ENCODE measurements at places on chromosomes 2 and 18.

DNA sequence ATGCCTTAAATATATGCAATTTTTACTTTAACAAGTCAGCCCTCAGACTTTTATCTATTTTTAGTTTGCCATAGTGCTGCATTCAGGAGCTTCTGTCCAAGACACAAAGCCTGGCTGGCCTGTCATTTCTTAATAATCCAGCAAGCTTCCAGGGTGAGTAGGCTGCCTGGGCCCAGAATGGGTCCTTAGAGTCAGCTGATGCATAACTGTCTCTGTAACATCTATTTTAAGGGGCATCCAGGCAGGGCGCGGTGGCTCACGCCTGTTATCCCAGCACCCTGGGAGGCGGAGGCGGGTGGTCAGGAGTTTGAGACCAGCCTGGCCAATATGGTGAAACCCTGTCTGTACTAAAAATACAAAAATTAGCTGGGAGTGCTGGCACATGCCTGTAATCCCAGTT is 11.8 kb upstream of the GNLY start:
- peak; percentile 24 for DNase-seq

GRCh38 chr2:193542762-193543161 is 1348.0 kb upstream of the TMEFF2 start:
- DNase-seq: no peak

GRCh38 chr2:158359846-158360245 is 96.7 kb downstream of the CCDC148 start:
- no peak for DNase-seq

- DNase-seq: no peak
These were observed 98.0 kb downstream of the CAMKMT start for GRCh38 chr2:44459739-44460138.

DNA sequence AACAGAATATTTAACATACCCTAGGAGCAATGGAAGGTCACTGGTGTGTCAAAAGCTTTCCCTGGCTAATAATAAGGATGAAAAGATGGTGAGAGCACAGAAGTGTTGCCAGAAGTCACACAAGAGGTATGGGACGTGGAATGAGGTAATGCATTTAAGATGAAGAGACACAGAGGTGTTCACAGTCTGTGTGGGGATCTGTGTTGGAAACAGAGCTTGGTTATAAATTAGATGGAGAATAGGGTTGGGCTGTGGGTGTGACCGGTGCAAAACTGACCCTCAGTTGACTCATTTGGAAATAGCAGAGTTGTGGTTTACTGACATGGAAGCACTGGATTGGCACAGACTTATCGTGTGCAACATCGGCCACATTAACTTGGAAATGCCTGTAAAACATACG is 372.5 kb downstream of the SATB2 start:
- no peak for DNase-seq

DNA sequence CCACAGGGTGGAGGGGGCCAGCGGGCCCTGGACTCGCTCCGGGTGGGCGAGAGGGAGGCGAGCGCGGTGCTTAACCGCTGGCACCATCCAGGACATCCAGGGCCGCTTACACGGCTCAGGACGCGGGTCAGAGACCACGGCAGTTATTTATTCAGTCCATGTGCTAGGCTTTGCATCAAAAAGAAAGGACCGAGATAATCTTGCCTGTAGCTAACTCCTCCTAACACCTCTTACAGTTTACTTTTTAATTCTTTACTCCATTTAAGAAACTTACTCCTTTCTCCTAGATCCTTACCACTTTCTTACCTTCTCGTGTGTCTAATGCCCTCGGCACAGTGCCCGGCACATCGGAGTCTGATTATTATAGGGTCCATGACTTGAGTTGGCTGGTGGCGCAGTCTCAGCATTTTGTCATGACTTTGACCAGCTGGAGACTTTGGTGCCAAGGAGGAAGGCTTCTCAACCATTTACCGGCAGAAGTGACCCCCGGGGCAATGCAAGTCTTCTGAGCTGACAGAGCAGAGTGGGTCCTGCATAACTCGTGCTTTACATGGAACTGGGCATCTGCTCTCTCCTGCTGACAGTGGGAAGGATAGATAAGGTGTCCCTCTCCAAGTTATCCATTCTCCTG is 503 bp downstream of the ANXA4 start:
- no peak for DNase-seq

DNA sequence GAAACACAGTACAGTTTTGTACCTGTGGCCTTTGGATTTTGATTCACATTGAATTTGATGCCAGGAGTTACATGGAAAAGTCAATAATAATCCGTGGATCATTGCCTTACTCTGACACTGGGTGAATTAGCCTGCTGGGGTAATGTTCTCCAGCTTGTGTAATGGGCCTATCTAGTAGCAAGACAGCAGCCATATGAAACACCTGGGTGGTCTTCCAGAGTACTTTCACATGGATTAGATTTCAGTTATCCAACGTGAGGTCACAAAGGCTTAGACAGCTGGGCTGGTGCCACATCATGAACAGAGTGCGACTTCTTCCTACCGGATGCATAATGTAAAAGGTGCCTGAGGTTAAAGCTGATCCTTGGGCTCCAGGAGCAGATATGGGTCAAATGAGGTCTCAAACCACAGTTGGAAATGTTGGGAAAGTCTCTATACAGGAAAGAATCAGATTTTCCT is 486.8 kb downstream of the PARD3B start:
- no peak for DNase-seq

DNA sequence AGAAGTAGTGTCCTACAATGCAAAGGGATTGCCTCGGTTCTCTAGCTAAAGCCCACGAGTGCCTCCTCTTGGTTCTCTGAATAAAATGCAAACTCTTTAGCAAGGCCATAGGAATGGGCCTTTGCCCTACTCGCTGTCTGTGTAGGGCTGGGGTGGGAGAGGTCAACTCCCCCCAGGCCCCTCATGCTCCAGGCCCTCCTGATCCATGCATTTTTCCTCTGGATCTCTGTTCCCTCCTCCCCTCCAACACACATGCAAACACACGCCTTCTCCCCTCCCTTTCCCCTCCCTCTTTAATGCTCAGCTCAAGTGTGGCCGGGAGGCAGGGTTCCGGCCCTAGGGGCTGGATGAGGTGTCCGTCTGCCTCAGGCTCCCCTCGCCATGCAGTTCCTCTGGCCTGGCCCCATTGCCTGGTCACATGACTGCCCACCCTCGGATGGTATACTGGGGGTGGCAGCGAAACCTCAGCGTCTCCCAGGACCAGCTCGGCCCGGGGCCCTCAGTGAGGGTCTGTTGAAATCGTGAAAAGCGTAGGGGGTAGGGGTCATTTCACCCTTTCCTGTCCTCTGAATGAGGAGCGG is 14.9 kb upstream of the KLF11 start:
- no peak for DNase-seq

GRCh38 chr2:10909050-10909995 is 2.4 kb upstream of the KCNF1 start:
- no peak for DNase-seq

- no peak for DNase-seq
These were observed 9.9 kb upstream of the WNT6 start for GRCh38 chr2:218849721-218850120.

GRCh38 chr2:101728865-101729264 is 31.4 kb downstream of the MAP4K4 start:
- no peak for DNase-seq

- DNase-seq: peak; percentile 44
These were observed 160.9 kb downstream of the ZEB2 start for GRCh38 chr2:144358979-144359541.

DNA sequence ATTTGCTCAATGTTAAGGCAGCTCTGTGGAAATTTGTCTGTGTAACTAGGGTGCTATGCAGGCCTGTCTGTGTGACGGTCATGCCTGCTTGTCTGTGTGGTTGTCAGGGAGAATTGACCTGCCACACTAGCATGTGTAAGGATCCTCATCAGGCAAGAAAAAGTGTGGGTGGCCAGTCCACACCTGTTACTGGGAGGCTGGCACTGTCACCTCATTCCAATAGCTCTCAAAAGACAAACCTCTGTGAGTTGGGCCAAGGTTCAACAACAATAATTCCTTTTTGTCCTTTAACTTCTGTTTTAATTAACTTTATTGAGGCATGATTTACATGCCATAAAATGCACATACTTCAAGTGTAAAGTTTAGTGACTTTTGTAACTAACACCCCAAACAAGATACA is 4.2 kb upstream of the MARCO start:
- no peak for DNase-seq

- DNase-seq: no peak
These were observed 789.7 kb upstream of the SLC39A10 start for GRCh38 chr2:194867328-194867727.

DNA sequence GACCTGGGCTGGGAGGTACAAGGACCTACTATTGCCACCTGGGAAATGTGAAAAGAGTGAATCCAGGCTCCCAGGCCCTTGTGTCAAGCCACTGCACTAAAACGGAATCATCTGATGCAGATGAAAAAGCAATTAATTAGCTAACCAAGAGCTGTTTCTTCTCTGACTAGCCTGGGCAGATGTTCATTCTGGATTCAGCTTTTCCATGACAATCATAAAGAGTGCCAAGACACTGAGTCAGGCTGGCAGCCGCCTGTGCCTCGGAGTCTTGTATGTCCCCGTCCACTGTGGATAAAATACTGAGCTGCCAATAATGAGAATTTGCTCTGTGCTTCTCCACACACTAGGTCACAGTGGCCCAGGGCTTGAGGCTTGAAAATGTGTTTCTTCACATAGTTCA is 21.7 kb upstream of the LCLAT1 start:
- peak; percentile 84 for DNase-seq

DNA sequence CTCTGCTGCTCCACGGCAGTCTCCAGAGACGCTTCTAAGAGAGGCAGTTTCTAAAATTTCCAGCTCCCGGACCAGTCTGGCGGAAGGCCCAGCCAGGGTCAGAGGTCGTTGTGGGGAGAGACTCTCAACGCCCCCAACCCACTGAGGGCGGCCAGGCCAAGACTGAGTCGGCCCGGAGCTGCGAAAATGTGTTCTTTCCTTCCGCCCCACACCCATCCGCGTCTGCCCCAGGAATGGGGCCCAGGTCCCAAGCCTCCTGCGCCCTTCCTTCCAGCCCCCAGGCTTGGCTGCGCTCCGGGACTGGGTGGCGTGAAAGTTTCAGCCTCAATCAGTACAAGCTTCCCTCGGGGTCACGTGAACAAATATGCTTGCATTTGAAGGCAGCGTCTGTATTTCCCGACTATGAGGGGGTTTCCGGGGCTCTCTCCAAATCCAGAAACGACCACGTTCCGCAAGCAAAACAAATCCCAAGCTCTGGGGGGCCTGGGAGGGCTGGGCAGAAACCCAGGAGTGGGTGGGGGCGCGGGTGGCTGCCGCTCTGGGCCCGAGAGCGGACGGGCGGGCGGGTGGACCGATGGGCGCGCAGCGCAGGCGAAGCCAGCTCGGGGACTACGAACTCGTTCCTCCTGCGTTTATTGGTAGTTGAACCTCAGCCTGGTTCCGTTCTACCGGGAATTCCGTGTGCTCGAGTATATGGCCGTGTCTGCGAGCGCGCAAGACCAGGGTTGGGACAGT is 3.3 kb downstream of the HOXD3 start:
- DNase-seq: no peak

GRCh38 chr2:47564129-47564528 is 161.2 kb downstream of the MSH2 start:
- no peak for DNase-seq

GRCh38 chr2:52429740-52430139 is 1337.9 kb upstream of the CHAC2 start:
- DNase-seq: peak; percentile 14

DNA sequence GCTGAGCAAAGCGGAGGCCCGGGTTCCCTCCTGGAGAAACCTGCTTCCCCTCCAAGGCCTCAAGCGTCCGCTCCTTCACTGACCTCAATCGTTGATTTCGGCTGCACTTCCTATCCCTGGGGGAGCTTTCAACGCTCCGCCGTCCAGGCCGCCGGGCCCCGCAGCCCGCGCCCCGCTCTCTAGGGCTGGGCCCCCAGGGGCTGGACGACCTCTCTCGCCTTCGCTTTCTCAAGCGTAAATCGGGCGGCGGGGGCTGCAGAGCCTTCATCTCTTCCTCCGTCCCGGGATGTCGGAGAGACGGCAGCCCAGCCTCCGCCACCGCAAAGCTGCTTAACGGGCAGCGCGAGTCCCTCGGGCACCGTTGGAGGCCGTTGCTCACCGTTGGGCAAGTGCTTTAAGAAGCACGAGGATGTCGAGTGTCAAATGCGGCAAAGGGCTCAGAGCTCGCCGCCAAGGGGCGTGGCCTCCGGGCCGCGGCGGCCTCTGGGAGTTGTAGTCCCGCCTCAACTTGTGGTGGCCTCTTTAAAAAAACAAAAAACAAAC is 8.5 kb downstream of the HES6 start:
- DNase-seq: peak; percentile 51

DNA sequence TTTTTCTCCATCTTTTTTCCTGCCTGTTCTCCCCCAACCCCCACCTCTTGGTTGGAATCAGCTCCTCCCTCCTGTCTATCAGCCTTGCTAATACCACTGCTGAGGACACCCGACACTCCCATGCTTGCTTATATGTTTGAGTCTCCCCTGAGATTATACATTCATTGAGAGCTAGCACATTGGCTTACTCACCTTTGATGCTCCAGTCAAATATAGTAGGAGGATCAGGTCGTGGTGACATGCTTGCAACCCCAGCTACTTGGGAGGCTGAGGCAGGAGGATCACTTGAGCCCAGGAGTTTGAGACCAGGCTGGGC is 91.5 kb upstream of the CCBE1 start:
- no peak for DNase-seq

DNA sequence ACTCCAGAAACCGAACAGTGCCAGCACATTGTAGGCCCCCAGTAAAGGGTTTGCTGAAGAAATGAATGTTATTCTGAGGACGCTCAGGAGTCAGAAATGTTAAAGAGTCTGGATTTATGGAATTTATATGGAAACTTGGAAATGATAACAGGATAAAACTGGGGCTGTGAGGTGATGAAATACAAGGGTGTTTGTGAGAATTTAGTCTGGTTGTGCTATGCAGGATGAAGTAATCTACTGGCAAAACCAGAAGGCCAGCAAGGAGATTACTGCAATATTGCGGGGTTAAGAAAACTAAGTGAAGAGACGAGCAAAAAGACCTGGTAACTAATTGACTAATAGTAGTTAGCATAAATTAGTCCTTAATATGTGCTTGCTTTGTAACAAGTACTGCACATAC is 467.8 kb downstream of the ZEB2 start:
- no peak for DNase-seq

DNA sequence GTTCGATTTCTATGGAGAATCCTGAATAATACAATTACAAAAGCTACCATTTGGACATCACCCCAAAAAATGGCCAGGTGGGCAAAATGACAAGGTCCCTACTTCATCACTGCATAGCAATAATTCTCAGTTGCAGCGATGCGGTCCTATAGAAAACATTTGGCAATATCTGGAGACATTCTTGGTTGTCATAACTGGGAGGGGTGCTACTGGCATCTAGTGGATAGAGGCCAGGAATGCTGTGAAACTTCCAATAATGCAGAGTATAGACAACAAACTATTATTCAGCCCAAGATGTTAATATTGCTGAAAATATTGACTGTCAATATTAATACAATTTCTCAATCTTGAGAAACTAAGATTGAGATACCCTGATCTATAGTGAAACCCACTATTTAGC is 637.8 kb upstream of the PKDCC start:
- no peak for DNase-seq

DNA sequence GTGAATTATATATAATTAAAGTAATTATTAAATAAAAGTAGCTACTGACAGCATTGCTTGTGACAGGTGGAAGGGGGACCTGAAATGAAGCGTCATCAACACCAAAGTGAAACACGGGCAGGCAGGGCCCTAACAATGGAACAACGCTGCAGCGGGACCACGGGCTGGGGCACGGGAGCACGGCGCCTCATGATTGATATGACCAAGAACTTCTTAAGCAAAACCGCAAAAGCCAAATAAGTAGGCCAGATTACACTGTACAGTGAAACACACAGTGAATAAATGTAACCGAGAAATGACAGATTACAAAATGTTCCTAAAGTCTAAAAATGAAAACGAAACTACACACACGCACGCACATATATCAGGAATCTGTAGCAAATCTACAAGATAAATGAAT is 81.4 kb downstream of the SNTG2 start:
- no peak for DNase-seq

Measured in fibroblast of gingiva (primary cell).